ENCODE measurements at places on chromosomes 5 and 9.
A peak's percentile ranks its signal among the peaks of the same experiment; 100 is the strongest.

- no peak for DNase-seq
These were observed 57.0 kb downstream of the NREP start for GRCh38 chr5:111699976-111700375.

DNA sequence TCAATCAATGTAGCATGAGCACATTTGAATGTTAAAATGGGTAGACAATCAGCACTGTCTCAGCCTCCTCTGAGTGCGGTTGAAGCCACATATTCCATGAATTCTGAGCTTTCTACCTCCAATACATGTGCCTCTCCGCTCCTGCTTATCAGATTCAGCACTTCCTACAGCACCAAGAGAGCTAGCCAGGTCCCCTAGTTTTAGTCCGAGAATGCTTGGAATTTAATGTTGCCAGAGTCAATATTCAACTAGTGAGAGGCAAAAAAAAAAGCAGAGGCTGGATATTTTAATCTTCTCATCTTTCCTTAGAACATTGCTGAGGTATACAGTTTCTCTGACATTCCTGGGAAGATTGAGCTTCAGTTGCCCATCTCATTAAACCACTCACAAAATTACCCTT lies 1979.1 kb upstream of the CDH9 start:
- DNase-seq = no peak

- no peak for DNase-seq
These were observed 779.9 kb upstream of the ACO1 start for GRCh38 chr9:31604531-31604930.

DNA sequence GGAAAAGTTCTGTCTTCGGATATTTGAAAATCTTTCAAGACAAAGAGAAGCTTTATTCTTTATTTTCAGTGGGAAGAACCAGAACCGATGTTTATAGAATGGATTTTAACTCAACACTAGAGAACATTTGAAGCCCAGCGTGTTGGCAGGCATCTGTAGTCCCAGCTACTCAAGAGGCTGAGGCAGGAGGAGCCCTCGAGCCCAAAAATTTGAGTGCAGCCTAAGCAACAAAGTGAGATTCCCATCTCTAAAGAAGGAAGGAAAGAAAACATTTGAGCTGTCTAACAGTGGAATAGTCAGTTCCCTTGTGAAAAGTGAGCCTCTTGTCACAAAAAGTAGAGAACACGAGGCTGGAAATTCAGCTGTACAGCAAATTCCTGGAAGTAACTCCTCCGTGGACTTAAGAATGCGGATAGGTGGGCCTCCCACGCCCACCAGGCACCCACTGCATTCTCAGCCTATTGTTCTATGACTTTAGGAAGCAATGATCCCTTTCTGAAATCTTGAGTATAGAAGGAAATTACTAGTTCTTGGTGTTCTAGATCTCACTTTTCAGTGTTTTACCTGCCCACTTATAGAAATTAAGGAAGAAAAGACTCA lies 2.3 kb upstream of the PTPDC1 start:
- no peak for DNase-seq

GRCh38 chr9:21331676-21332402 lies 3.4 kb downstream of the KLHL9 start:
- DNase-seq = no peak

DNA sequence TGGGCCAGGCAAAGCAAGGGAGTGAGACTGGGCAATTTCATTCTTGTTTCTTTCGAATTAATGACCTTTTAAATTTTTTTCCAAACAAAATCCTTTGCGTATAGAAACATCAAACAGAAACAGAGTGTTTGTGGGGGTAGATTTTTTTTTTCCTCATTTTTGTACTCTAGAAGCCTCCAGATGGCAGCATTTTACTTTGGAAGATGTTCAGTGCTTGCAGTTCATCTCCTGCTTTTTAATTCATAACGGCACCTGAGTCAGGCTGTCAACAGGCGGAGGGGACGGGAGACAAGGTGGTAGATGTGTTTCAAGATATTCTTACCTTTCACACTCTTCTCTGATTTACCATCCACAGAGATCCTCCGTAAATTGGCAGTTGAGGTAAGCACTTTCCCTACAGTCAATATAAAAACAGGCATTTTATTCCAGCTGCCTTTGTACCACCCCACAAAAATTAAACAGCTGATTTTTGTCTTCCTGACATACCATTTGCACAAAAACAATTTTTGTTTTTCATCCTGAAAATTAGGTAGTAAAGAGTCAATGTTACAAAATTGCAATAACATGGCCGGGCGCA lies 99.5 kb upstream of the FBXL17 start:
- peak; percentile 14 for DNase-seq

- DNase-seq = peak; percentile 91
These were observed 1.5 kb downstream of the GGTA1 start for GRCh38 chr9:121498150-121498486.

GRCh38 chr5:55108661-55109060 lies 6.2 kb downstream of the GZMA start:
- no peak for DNase-seq

DNA sequence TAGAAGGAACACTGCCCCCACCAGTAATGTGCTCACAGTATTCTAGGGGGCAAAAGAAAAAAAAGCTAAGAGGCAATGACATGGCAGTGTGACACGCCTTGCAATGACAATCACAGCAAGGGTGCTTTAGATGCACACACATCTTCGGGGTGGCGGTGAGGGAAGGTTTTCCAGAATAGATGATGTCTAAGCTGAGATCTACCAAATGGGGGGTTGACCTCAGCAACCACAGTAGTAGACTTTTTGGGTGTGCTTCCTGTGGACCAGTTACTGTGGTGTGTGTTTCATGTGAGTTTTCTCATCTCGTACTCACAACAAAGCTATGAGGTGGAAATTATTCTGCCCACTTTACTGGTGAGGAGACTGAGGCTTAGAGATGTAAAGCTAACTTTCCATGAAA lies 10.2 kb upstream of the IL12B start:
- DNase-seq = no peak
